ENCODE measurements at places on chromosomes 16 and 17.

DNA sequence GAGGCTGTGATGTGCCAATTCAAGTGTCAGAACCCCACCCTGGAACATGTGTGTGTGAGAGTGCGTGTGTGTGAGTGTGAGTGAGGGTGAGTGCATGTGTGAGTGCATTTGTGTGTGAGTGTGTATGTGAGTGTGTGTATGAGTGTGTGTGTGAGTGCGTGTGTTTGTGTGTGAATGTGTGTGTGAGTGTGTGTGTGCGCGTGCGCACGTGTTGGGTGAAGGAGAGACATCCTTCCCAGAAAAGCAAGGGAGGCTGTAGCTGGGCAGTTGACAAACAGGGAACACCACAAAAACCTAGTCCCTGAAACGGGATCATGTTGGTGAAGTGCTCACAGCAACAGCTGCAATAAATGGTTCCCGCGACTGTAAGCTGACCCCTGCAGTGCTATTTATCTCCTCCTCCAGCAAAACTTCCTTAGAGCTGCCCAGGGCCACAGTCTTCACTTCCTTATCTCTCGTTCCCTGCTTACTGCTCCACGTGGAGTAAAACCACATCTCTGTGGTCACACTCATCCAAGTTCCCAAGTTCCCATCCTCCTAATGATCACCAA, 40.1 kb upstream of the RPL38 start:
- no peak for DNase-seq

- DNase-seq, result no peak
Measured at GRCh38 chr17:44177640-44178039, 7.1 kb downstream of the ASB16 start.

DNA sequence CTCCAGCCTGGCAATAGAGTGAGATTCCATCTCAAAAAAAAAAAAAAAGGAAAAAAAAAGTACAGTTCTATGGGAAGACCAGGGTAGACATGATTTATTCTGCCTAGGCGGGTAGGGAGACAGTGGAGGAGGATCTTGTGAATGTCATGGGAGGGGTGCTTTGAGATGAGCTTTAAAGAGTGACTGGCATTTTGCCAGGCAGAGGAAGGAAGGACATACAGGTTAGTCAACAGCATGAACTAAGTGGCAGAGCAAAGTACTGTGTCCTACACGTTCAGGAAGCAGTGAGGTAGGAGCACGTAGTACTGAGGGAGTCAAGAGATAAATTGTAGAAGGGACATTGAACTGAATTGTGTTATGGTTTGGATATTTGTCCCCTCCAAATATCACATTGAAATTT, 451.5 kb downstream of the TOX3 start:
- no peak for DNase-seq

DNA sequence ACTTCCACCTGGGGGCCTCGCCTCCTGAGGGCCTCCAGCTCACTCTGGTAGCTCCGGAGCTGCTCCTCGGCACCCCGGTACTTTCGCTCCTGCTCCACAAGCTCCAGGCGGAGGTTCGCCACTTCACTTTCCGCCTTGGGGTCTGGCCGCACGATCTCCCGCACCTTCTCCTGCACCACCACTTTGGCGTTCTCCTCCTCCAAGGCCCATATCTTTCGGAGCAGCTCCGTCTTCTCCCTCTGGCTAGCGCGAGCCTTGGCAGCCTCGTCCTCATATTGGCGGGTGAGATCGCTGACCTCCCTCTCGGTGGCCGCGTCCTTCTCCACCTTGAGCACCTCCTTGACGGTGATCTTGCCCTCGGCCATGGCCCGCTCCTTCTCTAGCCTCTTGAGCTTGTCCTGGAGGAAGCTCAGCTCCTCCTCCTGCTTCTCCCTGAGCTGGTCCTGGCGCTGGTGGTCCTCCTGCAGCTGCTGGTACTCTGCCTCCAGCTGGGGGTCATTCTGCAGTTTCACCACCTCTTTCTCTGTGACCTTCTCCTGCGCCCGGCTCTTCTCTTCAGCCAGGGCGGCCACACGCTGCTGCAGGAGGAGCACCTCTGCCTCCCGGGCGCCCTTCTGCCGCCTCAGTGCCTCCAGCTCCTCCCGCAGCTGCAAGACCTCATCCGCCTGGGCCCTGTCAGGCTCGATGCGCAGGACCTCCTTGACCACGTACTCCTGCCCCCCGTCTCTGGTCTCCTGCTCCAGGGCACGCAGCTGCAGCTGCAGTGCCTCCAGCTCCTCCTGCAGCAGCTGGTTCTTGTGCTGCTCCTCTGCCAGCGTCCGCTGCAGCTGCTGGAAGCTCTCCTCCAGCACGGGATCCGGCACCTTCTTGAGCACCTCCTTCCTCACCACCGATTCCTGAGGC, 37.9 kb downstream of the UBN1 start:
- no peak for DNase-seq

GRCh38 chr17:34012709-34013375, 242.2 kb upstream of the CCL2 start:
- no peak for DNase-seq

DNA sequence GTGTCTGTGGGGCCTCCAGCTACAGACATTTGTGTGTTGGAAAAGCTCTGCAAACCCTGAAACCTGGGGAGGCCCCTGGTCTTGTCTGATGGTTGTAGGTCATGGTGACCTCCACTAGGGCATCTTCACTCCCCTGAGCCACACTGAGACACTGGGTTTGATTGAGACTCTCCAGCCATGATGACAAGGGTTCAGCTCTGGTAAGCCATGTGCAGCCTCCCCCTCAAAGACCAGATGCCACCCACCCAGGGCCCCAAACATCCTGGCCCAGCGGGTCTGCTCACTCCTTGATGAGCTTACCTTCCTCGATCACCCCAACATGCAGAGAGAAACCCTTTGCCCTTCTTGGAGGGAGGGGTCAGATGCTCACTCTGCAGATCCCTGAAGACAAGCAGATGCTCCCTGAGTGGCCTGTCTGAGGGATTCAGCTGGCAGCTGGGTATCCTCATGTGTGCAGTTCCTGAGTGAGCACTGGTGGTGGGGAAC, 101.6 kb downstream of the METRNL start:
- DNase-seq, result no peak

- DNase-seq, result no peak
Measured at GRCh38 chr16:3907586-3907985, 27.1 kb upstream of the CREBBP start.
